ENCODE measurements at places on chromosomes 13 and 19. TPM values are rescaled to one million over a fixed set of nuclear protein-coding genes. Genes with fewer than 3 reads are reported as not detected.

UQCRFS1 gene
- 23.0 TPM for total RNA-seq

AMH gene
- not detected for total RNA-seq

ZNF835 gene
- total RNA-seq, result 1.8 TPM

ZNF790 gene
- 7.0 TPM for total RNA-seq

ATP8B3 gene
- 0.99 TPM for total RNA-seq

THOP1 gene
- 38.9 TPM for total RNA-seq

DNA sequence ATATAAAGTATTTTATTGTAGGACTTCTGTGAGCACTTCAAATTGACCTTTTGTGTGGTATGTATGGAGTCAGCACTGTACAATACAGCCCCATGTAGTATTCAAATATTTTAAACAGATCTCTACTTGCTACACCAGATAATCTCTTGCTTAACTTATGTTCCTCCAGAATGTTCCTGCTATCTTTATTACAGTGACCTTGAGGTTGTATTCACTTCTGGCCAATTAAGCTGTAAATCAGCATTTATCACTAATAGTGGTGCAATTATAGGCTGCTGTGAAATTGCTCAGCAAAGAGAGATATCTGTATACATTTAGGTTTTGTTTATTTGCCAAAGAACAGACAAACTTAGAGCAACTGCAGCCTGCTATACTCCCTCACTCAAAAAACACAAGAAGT is 1218.6 kb downstream of the PCDH17 start:
- DNase-seq, result no peak

DNA sequence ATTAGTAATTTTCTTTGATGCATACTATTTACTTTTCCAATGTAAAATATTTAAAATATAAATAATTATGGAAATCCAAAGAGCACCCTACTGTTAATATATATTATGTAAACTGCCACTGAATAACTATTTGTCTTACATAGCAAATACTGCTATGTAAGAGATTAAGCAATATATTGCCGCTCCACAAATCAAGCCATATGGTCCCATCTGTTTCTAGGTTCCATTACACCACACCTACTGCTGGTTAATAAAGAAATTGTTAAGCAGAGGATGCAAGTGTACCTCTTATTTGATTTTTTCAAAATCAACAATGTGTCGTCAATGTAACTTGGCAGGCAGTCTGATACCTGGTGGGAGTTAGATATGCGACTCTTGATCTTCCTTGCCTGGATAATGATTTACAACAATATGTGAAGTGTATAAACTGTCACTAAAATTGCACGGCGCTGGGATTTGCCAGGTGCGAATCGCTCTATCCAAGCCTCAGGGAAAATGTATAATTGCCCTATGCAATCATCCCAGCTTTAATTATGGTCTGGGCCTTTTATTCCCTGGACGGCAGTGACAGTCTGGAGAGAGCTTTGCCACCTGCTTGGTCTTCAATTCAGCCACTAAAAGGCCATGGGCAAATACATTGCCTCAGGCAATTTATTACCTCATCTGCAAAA is 16.0 kb downstream of the SMAD9 start:
- DNase-seq, result no peak

DNA sequence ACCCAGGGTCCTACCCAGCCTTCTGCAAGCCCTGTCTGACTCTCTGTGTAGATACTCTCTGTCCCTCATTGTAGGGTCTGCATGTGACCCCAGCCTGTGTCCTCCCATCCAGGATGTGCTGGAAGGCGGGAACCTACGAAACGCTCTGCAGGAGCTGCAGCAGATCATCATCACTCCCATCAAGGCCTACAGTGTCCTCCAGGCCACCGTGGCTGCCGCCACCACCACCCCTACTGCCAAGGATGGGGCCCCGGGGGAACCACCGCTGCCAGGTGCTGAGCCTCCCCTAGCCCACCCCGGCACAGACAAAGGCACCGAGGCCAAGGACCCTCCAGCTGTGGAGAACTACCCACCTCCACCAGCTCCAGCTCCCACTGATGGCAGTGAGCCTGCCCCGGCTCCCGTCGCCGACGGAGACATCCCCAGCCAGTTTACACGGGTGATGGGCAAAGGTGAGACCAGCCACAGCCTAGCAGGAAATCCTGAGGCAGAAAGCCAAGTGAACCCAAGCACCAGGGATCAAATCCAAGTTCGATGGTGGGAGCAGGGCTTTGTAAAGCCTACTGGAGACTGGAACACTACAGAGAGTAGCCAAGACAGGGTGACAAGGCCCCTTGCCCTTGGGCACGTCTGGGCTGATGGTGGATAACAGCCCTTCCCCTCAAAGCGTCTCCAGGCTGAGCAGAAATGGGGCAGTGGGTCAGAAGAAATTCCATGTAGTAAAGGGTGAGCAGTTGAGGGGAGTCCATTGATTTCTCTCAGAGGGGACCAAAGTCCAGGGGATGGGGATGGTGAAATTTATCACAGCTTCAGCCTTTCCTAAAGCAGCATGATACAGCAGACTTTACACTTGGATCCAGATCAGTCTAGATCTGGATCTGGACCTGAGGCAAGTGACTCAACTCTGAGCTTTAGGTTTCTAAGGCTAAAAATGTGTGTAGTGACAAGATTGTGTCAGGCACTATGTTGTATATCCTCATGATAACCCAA is 13.2 kb downstream of the PAF1 start:
- no peak for DNase-seq

- DNase-seq, result no peak
These were observed 380.7 kb downstream of the ZNF536 start for GRCh38 chr19:30752876-30753275.

GRCh38 chr13:79212064-79212619 is 193.9 kb downstream of the RBM26 start:
- DNase-seq, result no peak

DNA sequence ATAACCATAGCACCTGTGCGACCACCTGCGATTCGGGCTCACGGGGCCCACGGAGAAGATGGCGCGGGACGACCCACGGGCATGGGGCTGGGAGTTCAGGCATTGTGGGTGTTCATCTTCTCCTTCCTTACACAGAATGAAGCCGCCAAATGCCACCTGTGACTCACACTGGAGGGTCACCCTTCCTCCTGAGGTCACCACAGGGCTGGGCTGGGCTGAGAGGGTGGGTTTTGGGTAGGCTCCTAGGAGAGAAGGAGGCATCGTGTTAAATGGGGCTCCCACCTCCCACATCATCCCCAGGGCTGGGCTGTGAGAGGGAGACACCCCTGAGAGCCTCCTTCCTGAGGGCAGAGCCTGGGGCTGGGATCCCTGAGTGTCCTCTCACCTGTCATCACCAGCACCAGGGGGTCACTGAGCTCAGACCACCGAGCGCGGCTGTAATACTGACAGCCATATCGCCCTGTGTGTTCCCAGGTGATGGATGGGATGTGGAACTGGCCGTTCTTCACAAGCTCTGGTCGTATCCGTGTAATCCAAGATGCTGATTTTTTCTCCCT is 1.4 kb downstream of the LILRB2 start:
- no peak for DNase-seq

DNA sequence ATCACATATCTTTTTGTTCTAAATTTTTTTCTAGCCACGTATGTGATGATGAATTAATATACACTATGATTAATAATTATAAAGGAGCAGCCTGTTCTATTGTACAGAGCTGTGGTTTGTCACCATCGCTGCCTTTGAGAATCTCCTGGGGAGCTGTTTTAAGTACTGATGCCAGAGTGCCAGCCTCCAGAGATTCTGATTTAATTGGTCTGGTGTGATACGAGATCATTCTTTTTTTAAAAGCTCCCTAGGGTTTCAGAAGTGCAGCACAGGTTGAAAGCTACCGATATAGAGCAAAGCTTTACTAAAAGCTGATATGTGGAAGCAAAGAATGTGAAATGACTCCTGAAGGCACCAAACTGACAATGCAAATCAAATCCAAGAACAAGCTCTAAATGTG is 314.7 kb downstream of the ITGBL1 start:
- no peak for DNase-seq

GRCh38 chr13:77337159-77337558 is 10.3 kb upstream of the MYCBP2 start:
- DNase-seq, result no peak

DNA sequence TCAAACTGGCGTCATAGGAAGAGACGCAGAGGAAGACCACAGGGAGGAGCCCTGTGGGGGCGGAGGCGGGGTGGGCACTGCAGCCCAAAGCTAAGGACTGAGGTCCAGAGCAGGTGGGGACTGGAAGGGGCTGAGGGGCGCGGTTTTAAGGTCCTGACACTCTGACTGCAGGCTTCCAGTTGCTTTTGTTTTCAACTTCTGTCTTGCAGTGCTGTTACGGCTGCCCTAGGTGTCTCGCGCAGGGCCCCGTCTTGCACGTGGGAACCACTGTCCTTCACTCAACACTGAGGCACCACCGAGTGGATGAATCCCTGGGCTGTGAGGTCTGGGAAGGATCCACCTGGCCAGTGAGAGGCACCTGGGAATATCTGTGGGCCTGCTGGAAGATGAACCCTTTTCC is 76.0 kb downstream of the TEX29 start:
- no peak for DNase-seq

DNA sequence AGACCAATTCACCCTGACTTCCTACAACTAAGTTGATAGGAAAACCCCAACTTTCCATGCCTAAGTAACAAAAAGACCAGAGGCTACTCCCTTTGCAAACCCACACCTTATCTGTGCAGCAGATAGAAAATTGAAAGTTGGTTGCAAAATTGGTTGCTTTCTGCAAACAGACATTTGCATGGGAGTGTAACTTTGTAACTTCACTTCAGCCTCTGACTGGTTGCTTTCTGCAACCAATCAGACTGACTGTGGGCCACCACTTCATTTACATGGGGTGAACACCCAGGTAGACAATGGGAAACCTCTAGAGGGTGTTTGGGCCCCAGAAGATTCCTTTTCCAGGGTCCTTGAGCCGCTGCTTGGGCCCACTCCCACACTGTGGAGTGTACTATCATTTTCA is 9.8 kb downstream of the TEX30 start:
- DNase-seq, result no peak

- DNase-seq, result no peak
These were observed 35.6 kb upstream of the PEPD start for GRCh38 chr19:33557196-33557595.

DNA sequence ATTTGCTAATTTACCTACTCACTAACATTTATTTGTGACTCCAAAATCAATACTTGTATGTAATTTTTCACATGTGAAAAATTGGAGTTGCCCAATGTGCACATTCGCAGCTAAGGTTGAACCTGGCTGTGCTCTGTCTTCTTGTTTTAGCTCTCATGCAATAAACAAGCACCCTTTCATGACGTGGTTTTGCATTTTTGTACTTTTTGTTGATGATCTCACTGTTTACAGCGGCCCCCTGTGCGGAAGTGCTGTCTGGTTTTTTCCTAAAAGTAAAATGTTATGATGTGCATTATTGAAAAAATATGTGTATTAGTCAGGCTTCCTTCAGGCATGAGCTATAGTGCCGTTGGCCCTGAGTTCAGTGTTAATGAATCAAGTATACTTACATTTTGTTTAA is 18.1 kb downstream of the DGKH start:
- peak; percentile 42 for DNase-seq

Measured in skin of body (tissue), 3 donors.